ENCODE measurements at places on chromosomes 4 and X.

GRCh38 chr4:53313510-53313909, 52.4 kb downstream of the SCFD2 start:
- no peak for DNase-seq

DNA sequence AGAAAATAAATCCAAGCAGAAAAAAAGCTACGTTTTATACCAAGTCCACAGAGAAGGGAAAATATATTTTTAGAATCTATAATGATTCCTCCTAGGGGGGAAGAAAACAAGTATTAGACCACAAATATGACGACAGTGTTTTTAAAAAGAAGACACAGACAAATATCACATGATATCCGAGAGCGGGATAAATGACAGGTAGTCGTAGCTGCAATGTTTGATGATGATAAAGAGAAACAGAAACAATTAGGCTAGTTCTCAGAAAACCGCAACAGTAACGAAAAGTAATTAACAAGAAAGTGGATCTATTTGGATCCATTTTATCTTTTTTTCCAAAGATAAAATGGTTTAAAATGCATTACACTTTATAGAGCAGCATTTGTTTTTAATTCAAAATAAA, 918 bp downstream of the HAUS3 start:
- DNase-seq: no peak

GRCh38 chr4:182749667-182750167, 167.5 kb downstream of the DCTD start:
- DNase-seq: no peak

DNA sequence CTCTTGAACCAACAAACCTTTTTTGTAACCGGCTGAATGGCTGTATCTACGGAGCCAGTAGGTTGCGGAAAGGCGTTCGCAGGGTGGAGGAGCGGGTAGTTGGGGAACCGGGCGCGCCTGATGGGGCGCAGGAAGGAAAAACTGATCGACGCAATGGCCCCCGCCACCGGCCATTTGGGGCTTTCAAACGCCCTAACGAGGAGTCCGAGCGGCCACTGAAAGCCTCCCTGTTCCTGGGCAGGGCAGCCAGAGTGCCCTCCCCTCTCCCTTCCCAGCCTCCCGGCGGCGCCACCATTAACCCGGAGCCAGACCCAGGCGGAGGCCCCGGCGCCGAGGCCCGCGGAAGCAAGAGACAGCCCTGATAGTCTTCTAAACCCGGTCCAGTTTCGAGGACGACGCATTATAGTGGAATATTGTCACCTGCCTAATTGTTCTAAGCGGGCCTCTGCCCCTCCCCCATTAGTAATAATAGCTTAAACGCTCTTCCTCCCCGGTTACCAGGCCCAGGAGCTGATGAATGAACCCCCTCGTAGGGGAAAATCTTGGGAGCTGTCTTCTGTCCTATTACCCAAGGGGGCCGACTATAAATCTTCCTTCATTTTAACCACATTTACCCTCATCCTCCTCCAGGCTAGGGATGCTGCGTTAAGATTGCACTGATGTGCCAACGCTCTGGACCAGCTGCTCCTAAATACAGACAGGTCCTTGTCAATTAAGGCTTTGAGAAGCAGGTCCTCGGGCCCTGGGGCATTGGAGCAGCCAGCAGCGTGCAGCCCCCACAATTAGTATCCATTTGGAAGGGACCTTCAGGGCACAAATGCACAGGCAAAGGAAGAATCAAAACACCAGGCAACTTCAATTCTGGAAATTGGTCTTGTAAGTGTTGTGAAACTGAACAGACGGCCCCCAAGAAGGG, 61.6 kb upstream of the TMEM33 start:
- DNase-seq: no peak

DNA sequence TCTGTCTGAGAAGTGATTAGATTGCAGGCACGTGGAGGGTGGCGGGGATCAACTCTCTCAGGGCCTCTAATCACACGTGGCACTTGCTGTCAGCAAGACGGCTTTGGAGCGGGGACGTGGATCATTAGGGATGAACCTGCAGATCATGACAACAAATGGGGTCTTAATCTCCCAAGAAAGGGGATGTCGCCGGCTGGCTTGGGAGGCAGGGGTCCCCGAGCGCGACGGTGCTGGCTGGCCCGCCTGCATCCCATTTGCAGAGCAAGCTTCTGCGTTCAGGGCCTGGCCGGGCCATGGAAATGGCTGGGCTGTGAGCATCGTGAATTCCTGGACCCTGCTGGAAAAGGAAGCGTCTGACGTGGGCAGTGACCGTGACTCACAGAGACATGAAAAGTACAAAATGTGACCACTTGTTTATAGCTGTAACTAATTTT, 85.1 kb upstream of the SHOX start:
- DNase-seq: no peak

GRCh38 chr4:2789351-2789750, 3.5 kb upstream of the SH3BP2 start:
- no peak for DNase-seq

DNA sequence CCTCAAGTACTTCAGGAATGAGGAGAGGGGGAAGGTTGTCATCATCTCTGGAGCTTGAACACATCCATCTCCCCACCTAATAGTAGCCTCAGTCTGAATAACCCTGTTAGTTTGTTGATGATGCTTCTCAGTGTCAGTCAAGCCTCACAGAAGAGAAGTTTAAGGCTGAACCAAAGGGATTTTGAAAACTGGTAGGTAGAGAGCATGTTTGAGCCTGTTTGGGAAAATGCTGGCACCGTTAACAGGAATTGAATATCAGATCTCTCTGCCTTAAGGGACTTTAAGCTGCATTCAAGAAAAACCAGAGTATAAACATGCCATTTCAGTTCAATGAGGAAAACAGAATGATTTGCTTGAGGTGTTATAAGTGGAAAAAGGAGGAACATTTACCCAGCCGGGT, 73.1 kb downstream of the MAPK10 start:
- DNase-seq: no peak

- DNase-seq: peak; percentile 41
These were observed 75.1 kb downstream of the PRKX start for GRCh38 chrX:3638280-3638873.

- no peak for DNase-seq
These were observed 677 bp upstream of the NONO start for GRCh38 chrX:71282514-71283402.

- no peak for DNase-seq
These were observed 138.4 kb downstream of the SPANXN3 start for GRCh38 chrX:143378851-143379250.

DNA sequence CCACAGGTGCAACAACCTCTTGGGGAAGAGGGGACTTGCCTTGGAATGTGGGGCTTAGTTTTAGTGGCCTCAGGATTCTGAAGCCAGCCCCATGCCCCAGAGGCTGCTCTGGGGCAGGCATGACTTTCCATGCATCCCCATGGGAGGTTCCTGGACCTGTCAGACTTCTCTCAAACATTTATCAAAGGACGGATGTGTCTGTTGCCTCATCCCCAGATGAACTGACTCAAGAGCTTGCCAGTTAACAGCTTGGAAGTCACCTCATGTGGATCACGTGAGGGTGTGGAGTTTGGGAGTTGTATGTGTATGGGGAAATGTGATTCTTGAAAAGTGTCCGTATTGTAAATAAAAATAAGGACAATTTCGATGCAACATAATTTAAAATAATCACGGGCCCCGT, 341.5 kb downstream of the ARHGAP10 start:
- DNase-seq: no peak

- no peak for DNase-seq
These were observed 114.8 kb upstream of the MAP9 start for GRCh38 chr4:155491336-155492120.

GRCh38 chr4:19835429-19835828, 416.3 kb upstream of the SLIT2 start:
- no peak for DNase-seq

GRCh38 chrX:23513121-23513520, 154.2 kb upstream of the PRDX4 start:
- DNase-seq: no peak

DNA sequence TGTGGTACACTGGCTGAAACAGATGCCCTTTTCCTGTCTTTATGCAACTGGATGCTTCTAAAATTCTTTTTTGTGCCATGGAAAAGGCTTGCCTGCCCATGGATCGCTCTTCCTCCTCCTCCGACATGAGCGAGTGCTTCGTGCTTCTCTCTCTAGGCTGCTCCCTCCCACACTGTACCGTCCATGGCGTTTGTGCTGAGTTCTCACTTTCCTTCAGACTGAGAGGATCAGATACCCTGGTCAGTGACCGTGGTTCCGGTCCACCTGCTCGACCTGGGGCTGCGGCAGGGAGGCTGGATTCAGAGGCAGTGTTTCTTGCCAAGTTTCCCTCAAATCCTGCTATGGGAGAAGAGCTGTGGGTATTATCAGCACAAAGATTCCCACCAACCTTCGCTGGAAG, 10.2 kb upstream of the CLDN24 start:
- no peak for DNase-seq

- peak; percentile 23 for DNase-seq
These were observed 138.0 kb downstream of the RBMX2 start for GRCh38 chrX:130539721-130540321.

DNA sequence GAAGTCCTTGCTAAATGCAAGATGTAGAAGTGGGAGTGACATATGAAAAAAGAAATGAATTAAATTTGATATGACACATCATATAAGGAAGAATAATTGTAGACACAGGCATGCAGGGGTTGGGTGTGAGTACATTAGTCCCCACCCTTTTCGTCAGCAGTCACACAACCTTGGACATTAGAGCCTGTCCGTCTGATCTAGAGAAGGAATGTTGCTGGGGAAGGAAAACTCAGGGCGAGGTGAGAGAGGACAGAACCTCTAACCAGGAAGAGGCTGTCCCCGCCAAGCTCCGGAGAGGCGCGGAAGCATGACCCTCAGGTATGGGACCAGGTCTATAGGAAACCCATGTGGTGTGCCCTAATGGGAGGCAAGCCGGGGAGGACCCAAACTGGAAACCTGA, 102.1 kb downstream of the RELL1 start:
- no peak for DNase-seq

GRCh38 chrX:72368796-72369195, 63.1 kb upstream of the CITED1 start:
- DNase-seq: no peak

DNA sequence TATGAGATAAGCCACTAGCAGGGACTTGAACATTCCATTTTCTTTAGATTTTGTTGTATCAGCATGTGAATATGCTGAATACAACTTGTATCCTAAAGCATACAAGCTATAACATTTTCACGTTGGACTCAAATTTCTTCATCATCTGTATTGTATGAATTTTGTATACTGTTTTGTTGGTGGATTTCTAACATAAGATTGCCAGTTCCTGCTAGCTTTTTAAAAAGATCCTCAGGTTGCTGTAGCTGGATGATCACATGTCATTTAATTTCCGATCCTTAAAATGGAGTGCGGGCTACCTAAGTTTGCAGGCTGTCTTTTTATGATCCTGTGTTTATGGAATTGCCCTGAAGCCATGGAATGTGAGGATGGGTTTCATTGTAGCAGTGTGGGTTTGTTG, 6.9 kb downstream of the PDLIM5 start:
- no peak for DNase-seq

DNA sequence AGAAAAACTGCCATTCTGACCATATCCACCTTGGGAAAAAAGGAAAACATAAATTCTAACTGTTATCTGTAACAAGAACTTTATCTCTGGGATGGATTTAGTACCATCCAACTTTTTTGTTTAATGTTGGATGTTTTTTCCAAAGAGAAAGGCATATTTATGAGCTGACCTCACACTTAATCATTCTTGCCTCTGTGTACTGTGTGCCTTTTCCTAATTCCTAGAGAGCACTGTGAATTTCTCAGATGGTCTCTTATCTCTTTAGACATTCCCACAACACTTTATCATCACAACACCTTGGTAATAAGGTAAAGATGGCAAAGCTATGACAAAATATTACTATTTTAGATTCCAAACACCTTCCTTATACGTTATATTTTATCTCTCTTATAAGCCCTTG, 126.2 kb downstream of the COL4A6 start:
- no peak for DNase-seq

- DNase-seq: no peak
These were observed 334.7 kb upstream of the NDST3 start for GRCh38 chr4:117699595-117699994.

DNA sequence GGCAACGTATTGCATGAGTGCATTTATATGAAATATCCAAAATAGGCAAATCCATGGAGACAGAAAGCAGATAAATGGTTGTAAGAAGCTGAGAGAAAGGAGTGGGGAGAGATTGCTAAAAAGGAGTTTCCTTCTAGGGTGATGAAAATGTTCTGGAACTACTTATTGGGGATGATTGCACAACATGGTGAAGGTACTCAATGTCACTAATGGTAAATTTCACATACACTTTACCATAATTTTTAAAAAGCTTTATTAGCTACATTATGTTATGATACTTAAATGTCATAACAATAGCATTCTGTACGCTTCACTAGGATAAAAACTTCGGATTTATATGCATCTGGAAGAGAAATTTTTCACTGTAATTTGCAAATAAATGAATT, 56.7 kb upstream of the WDR19 start:
- no peak for DNase-seq

DNA sequence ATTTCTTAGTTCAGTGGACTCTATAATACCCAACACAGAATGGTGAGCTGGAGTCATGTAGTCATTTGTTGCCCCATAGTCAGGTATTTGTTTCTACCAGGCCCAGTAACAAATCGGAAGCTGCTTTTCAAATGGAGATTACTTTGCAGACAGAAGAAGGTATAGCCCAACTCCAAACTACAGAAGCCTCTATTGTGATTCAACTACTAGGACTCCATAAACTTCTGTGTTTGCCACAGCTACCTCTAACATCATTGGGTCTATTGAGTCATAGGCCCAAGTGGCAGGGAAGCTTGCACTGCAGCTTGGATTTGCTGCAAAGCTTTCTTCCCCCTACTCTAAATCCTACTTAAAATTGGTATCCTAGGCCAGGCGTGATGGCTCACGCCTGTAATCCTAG, 148.8 kb upstream of the STK26 start:
- DNase-seq: no peak

GRCh38 chr4:144499777-144500176, 146.2 kb upstream of the HHIP start:
- no peak for DNase-seq

- DNase-seq: no peak
These were observed 31.6 kb upstream of the PAPSS1 start for GRCh38 chr4:107751670-107752069.

- no peak for DNase-seq
These were observed 23.7 kb downstream of the EMCN start for GRCh38 chr4:100494166-100494565.

- no peak for DNase-seq
These were observed 76.1 kb upstream of the PNPLA4 start for GRCh38 chrX:8003147-8003883.

DNA sequence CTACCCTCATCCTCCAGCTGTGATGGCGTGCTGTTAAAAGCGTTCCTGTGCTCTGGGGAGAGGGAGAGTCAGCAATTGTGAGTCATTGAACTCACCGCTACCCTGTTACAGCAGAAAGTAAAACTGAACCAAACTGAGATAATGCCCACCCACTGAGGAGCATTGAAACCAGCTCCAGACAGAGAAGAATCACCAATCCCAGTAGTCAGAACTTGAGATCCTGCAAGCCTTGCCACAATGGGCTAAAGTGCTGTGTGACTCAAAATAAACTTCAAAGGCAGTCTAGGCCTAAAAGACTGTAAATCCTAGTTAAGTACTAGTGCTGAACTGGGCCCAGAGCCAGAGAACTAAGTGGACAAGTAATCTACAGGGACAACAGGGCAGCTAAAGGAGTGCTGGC, 1394.2 kb upstream of the DIAPH2 start:
- DNase-seq: no peak

- DNase-seq: no peak
These were observed 12.4 kb downstream of the ZDHHC9 start for GRCh38 chrX:129831091-129831885.

Data from CD8-positive, alpha-beta T cell (primary cell).